Muscle of back (tissue), 13 donors: ENCODE measurements at places on chromosomes 6 and 20. TPM values are rescaled to one million over a fixed set of nuclear protein-coding genes. Genes with fewer than 3 reads are reported as not detected.

GRCh38 chr6:48542191-48542590 is 431.2 kb upstream of the PTCHD4 start:
- peak; percentile 3 for DNase-seq

- no peak for DNase-seq
These were observed 33.7 kb upstream of the ZBP1 start for GRCh38 chr20:57653910-57654309.

DNA sequence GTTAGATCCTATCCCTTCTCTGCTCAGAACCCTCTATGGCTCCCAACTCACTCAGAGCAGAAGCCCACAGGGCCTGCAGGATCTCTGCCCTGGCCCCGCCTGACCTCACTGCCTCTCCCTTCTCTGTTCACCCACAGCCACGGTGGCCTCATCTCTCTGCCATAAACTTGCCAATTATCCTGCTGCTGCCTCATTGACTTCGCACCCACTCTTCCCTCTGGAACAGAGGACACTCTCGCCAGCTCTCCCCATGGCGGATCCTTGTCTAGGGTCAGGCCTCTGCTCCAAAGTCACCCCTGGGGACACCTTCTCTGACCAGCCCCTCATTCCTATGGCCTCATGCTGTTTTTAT is 86.4 kb downstream of the CEBPB start:
- no peak for DNase-seq

DNA sequence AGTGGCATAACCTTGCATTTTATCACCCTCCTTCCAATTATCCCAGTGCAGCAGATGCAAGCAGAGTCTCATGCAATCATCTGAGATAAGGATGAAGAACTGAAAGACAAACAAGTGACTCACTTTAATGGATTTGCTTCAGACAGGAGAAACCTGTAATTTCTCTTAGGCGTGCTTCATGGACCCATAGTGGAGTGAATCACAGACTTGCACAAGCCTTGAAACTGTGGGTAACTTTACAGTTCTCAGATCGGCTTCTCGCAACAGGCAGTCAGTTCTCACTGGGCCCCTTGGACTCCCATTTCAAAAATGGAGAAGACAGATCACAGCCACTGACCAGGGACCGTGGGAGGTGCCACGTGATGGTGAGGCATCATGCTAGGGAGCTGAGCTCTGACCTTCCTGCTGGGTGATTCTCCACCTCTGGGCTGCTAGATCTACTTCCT is at the start of gene ADGRF4:
Gene ADGRF4, plus strand, starts transcription at position 239 of the 446 bp plus-strand sequence. CDS start 8,666 bp downstream, outside the sequence.
- DNase-seq: no peak

- no peak for DNase-seq
These were observed 636.0 kb upstream of the PTCHD4 start for GRCh38 chr6:48747040-48747439.

- no peak for DNase-seq
These were observed 475.6 kb upstream of the CHD6 start for GRCh38 chr20:42093542-42094440.

GRCh38 chr6:151015101-151015700 is 149.7 kb downstream of the MTHFD1L start:
- DNase-seq: no peak

DNA sequence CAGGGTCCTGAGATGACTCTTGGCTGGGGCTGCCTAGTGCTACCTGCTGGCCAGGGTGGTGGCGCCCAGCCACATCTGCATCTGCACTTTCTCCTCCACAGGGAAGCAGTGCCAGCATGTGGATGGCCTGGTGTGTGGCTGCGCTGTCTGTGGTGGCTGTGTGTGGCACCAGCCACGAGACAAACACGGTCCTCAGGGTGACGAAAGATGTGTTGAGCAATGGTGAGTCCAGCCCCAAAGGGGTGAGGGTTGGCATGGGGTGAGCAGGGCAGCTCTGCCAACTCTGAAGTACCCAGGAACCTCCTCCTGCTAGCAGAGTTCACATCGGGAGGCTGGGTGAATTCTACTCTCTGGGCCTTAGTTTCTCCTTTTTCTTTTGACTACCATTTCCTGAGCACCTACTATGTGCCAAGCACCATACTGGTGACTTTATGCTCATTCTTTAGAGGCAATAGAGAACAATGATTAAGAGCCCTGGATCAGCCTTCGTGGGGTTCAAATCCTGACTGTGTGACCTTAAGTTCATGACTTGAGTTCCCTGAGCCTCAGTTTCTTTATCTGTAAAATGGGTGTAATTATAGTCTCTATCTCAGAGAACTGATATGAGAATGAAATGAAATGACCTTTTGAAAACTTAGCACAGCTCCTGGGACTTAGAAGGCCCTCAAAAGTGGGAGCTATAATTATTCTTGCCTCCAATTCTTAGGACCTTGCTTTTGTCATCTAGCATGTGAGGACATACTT is 2.1 kb downstream of the BPIFB4 start:
- no peak for DNase-seq

GRCh38 chr6:89033461-89033860 is 47.1 kb upstream of the PNRC1 start:
- DNase-seq: no peak

DNA sequence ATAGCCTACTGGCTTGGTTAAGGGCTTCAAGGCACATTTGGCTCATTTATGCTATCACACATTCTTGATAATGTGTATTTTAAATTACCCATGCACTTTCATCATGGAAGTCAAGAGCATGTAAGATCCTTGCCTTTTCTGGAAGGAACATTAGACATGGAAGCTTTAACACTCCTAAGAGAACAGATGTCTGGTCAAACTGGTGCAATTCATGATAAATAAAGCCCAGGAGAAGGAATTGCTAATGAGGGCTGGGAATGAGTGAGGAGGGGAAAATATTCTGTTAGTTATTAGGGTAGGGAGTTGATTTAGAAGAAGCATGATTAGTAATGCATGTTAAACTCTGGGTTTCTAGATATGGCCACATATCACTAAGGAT is 688.6 kb upstream of the CITED2 start:
- no peak for DNase-seq

Gene PKIB
- 0.97 TPM for polyA plus RNA-seq
